Kidney capillary endothelial cell (primary cell): ENCODE measurements at places on chromosomes 3 and 15.

- DNase-seq = no peak
These were observed 109.6 kb upstream of the SEMA6D start for GRCh38 chr15:47607695-47608094.

GRCh38 chr3:154684021-154684420, 254.0 kb upstream of the GPR149 start:
- DNase-seq = no peak

GRCh38 chr3:168051531-168052471, 43.9 kb downstream of the GOLIM4 start:
- no peak for DNase-seq

DNA sequence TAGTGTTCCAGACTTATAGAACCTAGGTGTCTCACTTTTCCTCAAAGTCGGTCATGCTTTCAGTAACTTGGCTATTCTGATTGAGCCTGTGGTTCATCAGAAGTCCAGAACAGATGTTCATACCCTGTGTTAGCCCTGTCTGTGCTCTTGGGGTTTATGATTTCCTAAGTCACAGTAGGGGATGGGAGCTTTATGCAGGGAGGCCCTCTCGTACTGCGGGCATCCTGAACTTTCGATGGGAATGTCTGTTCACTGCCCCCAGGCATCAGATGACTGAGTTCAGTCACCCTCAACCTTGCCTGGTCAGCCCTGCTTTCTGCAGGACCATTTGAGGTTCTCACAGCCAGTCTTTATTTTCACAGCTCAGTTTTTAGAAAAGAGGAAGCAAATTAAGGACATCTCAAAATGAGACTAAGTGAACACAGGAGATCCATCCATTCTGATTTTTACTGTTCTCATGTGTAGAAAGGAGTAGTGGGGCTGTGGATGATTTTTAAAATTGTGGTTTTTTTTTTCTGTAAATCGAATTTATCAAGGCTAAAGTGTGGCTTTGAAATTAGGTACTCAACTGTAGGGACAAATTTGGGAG, 71.3 kb downstream of the CMTM8 start:
- no peak for DNase-seq

GRCh38 chr3:175861916-175862315, 1002.8 kb downstream of the NAALADL2 start:
- DNase-seq = no peak

GRCh38 chr3:4904811-4905695, 74.2 kb upstream of the BHLHE40 start:
- no peak for DNase-seq

- no peak for DNase-seq
These were observed 30.4 kb upstream of the WWTR1 start for GRCh38 chr3:149688122-149688757.

DNA sequence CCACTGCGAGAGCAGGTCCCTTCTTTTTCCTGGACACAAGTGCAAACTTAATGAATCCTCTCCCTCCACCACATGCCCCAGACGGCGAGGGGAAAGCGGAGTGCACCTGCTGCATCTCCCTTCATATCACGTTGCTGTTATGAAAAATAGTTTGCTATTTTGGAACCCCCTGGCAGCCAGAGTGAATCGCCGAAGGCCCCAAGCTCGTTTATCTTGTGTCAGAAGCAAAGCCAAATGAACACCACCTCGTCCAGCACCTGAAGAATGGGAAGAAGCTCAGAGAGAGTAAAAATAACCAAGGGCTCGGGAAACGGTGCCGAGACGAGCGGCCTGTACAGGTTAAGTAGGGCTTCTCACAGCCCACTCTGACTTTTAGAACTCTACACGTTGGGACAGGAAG, 394.6 kb upstream of the RORA start:
- no peak for DNase-seq

DNA sequence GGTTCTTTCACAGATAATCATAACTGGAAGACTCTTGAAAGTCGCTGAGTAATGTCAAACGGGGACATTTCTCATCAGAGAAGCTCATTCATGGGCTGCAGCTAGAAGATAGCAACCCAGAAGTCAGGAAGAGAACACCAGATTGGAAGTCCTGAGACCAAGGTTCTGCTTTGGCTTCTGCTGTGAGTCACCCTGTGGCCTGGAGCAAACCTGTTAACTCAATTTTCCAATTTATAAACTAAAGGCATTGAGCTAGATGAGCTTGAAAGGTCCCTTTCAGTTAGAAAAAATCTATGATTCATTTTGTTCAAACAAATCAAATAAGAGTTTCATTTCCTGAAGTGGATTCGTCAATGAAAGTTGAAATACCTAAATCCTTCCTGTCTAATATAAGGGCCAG, 402.2 kb downstream of the EPHB1 start:
- no peak for DNase-seq

GRCh38 chr3:108031895-108032294, 58.9 kb downstream of the CD47 start:
- DNase-seq = no peak

- DNase-seq = no peak
These were observed 28.6 kb downstream of the BMF start for GRCh38 chr15:40080104-40080503.
